ENCODE measurements at places on chromosomes 12 and 14. TPM values are rescaled to one million over a fixed set of nuclear protein-coding genes. Genes with fewer than 3 reads are reported as not detected.

The IAPP gene
- total RNA-seq, result not detected

The SVOP gene
- total RNA-seq, result not detected

The EPYC gene
- total RNA-seq, result not detected

The MRPL51 gene
- 282 TPM for total RNA-seq

The STXBP6 gene
- total RNA-seq, result 2.0 TPM

The GDF3 gene
- not detected for total RNA-seq

The PIWIL1 gene
- not detected for total RNA-seq
